Stimulated activated CD4-positive, alpha-beta T cell treated with anti-CD3 and anti-CD28 coated beads, Interleukin-1b, Interleukin-23, amount 100 ng/mL, for 1 hour (primary cell): ENCODE measurements at places on chromosomes 16 and 17.

GRCh38 chr16:75566758-75567255, 628 bp downstream of the GABARAPL2 start:
- DNase-seq, result no peak

GRCh38 chr16:22296225-22297113, 740 bp upstream of the POLR3E start:
- no peak for DNase-seq

- peak; percentile 94 for DNase-seq
These were observed at the start of gene UBE2I for GRCh38 chr16:1308977-1309885. Gene UBE2I, plus strand, starts transcription at chr16:1309636. Its CDS starts 4,395 bp downstream, at chr16:1314031.

DNA sequence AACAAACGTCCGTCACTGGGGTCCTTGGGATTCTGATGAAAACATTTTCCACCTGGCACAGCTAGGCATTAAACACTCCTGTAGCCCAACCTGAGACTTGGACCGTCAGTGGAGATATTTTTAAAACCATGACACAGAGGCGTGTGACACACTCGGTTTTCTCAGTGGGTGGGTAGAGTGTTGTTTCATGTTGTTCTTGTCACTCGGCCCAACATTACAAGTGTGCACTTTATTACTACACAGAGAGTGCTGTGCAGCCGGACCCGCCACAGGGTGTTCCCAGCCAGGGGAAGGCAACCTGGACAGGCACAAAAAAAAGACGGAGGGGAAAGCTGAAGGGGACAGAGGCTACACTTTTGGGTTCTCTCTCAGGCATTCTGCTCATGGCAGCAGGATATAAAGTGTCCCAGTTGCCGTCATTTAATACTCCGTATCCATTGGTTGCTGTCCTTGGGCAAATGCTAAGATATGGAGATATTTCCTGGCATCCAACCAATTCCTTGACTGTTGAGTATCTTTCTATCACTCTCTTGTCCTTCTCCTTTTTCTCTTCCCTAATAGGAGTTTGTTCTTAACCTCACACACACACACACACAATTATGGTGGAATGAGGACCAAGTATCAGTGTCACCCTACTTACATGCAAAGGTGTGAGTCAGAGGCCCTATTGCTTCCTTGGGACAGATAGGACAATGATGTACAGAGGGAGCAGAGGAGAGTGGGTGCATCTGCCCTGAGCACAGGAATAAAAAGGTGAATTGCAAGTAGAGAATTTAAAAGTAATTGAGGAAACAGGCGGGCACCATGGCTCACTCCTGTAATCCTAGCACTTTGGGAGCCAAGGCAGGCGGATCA, 154.1 kb upstream of the SOX9 start:
- DNase-seq, result no peak

- DNase-seq, result no peak
These were observed 31.6 kb upstream of the BCAS3 start for GRCh38 chr17:60645918-60646523.

DNA sequence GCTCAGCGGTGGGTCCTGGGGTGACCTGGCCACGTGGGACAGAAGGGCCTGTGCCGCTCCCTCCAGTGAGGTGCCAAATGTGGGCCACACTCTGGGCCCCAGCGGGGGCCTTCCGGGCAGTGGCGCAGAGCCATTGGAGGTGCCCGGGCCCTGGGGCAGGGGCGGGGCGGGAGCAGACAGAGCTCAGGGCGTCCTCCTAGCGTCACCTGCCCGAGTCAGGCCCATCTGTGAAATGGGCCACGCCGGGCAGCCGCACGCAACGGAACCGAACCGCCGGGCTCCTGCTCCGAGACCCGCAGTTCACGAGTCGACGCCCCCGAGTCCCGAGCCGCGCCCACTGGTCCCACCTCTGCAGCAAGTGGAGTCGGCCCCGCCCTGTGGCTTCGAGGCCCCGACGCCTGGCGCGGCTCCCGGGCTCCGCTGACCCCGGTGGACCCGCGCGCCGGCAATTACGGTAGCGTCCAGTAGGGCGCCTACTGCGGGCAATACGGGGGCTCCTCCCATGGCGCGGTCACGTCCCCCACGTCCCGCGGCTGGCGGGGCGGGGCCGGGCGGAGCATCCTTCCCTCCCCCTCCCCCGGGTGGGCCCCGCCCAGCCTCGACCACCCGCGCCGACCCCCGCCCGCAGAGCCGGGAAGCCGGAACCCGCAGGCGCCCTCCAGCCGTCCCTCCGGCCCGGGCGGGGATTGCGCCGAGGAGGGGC, 1.9 kb downstream of the SLC16A3 start:
- no peak for DNase-seq

DNA sequence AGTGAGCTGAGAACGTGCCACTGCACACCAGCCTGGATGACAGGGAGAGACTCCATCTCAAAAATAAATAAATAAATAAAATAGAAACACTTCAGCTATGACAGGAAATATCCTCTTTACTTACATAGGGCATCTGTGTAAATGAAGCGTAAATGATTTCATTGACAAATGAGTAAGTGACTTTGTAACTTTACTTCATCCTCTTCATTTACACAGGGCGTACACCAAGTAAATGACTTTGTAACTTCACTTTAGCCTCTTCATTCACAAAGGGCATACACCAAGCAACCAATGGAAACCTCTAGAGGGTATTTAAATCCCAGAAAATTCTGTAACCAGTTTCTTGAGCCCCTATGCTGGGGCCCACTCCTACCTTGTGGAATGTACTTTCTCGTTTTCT, 16.2 kb upstream of the KLHDC4 start:
- no peak for DNase-seq

- DNase-seq, result no peak
These were observed 7.1 kb upstream of the TM4SF5 start for GRCh38 chr17:4764595-4764994.

- no peak for DNase-seq
These were observed 20.3 kb downstream of the TMEM235 start for GRCh38 chr17:78251773-78252103.

DNA sequence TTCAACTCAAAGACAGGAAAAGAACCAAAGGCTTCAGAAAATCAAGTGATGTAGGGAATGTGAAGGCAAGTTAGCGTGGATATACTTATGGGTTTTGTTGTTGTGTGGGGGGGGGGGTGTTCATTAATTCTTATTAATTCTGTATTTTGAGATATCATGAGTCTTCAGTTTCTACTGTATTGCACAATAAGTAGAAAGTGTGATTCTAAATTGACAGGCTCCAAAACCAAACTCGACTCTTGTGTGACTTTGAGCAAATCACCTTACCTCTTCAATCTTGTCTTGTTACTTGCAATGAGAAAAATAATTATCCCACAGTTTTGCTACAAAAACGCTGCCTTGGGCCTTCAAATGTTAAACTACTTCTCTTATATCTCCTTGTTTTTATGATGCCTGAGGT, 453.9 kb upstream of the GOT2 start:
- DNase-seq, result no peak

DNA sequence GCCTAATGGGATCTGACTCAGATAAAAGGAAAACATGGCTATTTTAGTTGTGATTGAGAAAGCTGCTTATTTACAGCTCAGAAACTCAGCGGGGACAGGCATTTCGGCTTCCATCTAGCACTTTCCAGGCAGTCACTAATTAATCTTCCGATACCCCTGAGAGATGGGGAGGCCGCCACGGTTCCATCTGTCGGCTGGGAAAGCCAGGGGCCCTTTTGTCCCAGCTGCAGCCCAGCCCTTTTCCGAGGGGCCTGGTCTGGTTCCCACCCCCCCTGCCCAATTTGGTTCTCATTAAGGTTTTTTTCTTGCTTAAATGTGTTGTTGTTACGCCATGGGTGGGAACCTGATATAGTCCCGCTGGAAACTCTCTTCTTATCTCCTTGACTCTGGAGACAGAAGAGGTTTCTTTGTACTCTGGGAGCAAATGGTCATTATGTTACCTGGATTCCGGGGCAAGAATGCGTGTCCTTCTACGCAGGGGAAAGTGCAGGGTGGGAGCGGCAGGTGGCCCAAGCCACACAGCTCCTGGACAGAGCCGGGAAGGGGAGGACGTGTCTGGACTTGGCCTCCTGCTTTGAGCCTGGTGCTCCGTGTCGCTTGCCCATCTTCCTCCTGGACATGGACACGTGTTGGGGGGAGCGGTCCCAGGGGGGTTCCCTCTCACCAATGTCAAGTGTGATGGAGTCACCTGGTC, 50.9 kb upstream of the GSE1 start:
- DNase-seq, result no peak

- DNase-seq, result no peak
These were observed 50.6 kb downstream of the MGAT5B start for GRCh38 chr17:76918811-76919210.
